ENCODE measurements at places on chromosomes 16 and 17. TPM values are rescaled to one million over a fixed set of nuclear protein-coding genes. Genes with fewer than 3 reads are reported as not detected.

Gene TENT4B
- 10.5 TPM for total RNA-seq

Gene BAIAP3
- total RNA-seq, result 3.1 TPM

Gene SLFN14
- total RNA-seq, result not detected

Gene ACE
- not detected for total RNA-seq

Gene CCL23
- not detected for total RNA-seq
